ENCODE measurements at places on chromosomes 7 and 10. TPM values are rescaled to one million over a fixed set of nuclear protein-coding genes. Genes with fewer than 3 reads are reported as not detected.
A peak's percentile ranks its signal among the peaks of the same experiment; 100 is the strongest.

The CYP3A5 gene
- total RNA-seq = 0.07 TPM

GRCh38 chr10:43024942-43025700 is 51.7 kb upstream of the RET start:
- H3K27ac ChIP-seq = no peak overlapping the region
- H3K36me3 ChIP-seq = no peaks in the 10 kb centered on the region
- H3K4me3 ChIP-seq = no peak overlapping the region

- no peak overlapping the region for H3K27ac ChIP-seq
- H3K36me3 ChIP-seq = no peaks in the 10 kb centered on the region
- peak; percentile 29 for DNase-seq
- H3K4me1 ChIP-seq = peaks cover 6% of the 10 kb centered on the region
- H3K4me3 ChIP-seq = no peak overlapping the region
Measured at GRCh38 chr7:85176197-85176596, 10.7 kb downstream of the SEMA3D start.

GRCh38 chr7:50141854-50142253 is 48.8 kb upstream of the ZPBP start:
- no peak for DNase-seq
- no peaks in the 10 kb centered on the region for H3K27me3 ChIP-seq
- no peaks in the 10 kb centered on the region for H3K4me1 ChIP-seq
- H3K36me3 ChIP-seq = no peaks in the 10 kb centered on the region

DNA sequence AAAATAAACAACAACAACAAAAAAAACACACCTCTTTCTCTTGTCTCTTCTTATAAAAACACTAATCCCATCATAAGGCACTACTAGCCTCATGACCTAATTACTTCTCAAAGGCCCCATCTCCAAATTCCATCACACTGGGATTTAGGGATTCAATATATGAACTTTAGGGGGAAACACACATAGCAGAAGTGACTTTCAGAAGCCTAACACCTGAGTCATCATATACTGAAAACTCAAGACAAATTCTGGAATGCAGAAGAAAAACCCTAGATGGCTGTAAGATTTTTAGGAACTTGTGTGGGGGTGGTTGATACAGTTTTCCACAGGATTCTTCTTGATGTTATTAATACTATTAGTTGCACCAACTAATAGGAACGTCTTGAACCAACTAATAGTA is 33.7 kb upstream of the CSTF2T start:
- H3K27ac ChIP-seq = no peak overlapping the region
- H3K4me3 ChIP-seq = no peak overlapping the region
- no peaks in the 10 kb centered on the region for H3K36me3 ChIP-seq
- peak; percentile 36 for DNase-seq

DNA sequence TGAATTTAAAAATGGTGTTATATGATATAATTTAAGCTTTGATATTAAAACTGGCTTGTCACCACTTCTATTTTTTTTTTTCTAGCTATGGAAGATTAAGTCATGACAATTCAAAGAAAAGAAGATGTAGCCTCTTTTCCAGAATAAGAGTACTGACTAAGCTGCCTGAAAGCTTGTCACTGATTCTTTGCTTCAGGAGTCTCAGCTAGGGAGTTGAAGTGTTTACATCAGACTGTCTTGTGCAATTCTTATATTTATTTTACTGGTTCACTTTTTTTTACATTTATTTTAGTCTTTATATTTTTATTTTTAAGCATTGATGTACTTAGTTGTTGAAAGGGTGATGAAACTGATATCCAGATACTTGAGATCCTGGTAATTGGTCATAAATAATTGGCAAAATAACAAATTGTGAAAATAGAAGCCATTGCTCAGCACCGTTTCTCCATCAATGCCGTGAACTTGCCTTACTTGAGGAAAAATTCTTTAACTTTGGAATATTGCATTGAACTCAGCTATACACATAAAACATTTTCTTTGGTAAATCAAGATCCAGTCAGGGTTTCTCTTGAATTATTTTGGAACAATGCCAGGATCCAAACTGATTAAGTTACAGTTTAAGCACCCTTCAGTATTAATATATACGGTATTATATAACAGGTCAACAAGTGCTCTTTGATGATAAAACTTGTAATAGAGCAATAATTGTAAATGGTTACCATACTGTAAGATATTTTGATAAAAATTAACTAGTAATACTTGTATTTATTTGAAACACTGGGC is 156.4 kb downstream of the PHTF2 start:
- H3K27ac ChIP-seq = no peak overlapping the region
- no peak overlapping the region for H3K4me3 ChIP-seq
- H3K27me3 ChIP-seq = no peaks in the 10 kb centered on the region
- no peak for DNase-seq
- no peaks in the 10 kb centered on the region for H3K36me3 ChIP-seq

DNA sequence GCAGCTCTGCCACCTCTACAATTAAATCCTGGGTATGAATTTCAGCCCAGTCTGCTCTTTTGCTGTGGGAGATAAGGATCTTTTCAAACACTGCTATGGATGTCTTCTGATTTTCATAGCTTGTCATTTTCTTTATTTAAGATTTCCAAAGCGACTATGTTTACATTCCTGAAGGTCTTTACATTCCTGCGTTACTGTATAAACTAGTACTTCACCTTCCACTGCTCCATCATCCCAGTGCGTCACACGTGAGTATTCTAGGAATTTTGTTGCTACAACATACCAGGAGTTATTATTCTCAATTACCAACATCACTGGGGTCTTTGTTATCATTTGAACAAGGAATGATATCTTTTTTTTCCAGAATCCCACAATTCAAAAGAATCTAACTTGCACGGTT is 944.7 kb downstream of the SORCS3 start:
- H3K27ac ChIP-seq = no peak overlapping the region
- no peaks in the 10 kb centered on the region for H3K4me1 ChIP-seq
- H3K27me3 ChIP-seq = no peaks in the 10 kb centered on the region
- DNase-seq = peak; percentile 66
- no peak overlapping the region for H3K4me3 ChIP-seq
- no peaks in the 10 kb centered on the region for H3K36me3 ChIP-seq
